ENCODE measurements at places on chromosomes 1 and 21.

DNA sequence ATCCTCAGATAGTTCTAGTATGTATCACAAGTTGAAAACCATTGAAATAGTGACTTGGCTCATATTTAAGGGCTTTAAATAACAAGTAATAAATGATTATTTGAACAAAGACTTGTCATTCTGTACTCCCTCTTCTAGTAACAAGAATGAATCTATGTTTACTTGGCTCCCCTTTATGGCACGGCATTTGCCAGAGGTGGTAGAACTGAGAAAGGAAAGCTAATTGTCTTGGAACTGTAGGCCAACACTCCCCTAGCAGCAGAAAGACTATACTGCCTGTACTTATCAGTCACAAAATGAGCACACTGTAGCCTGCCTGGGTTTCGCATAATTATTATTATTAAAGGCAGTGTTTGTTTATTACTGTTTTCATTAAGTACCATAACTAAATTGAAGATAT is 29.6 kb upstream of the SMYD2 start:
- no peak for DNase-seq

- no peak for DNase-seq
These were observed 11.8 kb downstream of the IER5 start for GRCh38 chr1:181100015-181100905.

- DNase-seq, result no peak
These were observed 22.6 kb downstream of the DMBX1 start for GRCh38 chr1:46512135-46512791.

GRCh38 chr1:14958249-14959058 is 195.1 kb upstream of the TMEM51 start:
- DNase-seq, result no peak

DNA sequence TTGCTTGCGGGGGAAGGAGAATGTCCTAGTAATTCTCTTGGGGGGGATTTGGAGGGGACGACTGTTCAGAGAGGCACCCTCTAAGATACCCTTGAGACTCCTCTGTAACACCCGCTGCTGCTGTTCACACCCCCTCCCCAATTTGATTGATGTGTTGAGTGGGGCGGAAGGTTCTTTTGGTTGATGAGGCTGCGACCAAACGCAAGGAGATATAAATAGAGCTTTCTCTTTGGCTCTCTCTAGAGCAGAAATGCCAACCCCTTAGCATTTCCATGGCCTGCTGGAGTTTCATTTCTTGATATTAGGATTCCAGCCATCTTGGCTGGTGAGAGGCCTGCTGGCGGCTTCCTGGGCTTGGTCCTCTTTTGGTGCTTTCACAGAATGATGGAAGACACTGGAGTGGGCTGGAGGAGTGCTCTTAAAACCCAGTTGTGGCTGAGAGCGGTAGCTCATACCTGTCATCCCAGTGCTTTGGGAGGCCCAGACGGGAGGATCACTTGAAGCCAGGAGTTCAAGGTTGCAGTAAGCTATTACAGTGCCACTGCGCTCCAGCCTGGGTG is 2.0 kb downstream of the PIK3CD start:
- no peak for DNase-seq

DNA sequence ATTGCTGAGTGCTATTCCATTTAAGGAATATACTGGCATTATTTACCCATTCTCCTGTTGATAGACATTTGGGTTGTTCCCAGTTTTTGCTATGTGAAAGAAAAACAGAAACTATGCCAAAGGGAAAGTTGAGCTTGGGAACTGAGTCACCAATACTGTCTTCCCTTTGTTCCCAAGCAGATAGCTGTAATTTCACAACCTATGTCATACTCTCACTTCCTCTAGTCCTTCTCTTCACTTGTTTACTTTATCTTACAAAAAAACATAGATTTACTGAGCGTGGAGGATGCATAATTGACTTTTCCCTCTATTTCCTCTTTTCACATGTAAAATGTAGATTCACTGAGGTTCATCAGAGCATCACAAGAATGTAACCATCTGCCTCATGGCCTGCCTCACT is 32.4 kb upstream of the PGBD5 start:
- DNase-seq, result no peak

DNA sequence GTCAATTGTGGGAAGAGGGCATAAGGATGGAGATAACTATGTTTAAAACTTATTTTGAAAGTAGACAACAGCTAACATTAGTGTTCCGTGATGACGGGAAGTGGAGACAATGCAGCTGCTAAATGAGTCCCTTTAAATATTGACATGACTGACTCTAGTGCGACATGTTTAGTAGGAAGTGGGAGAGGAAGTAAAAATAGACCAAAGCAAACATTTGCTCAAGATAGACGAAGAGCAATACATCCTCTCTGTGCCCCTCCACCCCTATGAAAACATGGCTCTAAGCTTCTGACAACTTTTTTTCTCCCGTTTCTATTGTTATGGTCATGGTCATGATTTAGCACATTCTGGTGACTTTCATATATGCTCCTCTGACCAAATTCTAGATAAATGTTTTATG is 60.0 kb upstream of the HMCN1 start:
- DNase-seq, result no peak

DNA sequence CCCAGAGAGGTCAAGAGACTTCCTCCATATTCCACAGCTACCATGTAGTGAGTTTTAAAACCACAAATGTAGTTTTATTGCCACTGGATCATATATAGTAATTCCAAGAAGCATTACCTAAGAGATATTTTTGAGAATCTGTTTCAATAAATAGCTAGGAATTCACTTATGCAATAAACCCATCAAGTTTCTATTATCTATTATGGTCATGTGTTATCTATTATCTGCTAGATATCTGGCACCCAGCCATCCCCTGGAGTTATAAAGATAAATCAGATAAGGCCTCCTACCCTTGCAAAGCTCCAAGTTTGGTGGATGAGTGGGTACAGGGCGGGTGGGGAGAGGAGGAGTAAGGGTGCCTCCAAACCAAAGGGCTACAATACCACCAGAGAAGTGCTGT is 10.3 kb upstream of the VWA5B1 start:
- no peak for DNase-seq

- DNase-seq, result no peak
These were observed 45.7 kb downstream of the LRRC7 start for GRCh38 chr1:69613414-69613813.

DNA sequence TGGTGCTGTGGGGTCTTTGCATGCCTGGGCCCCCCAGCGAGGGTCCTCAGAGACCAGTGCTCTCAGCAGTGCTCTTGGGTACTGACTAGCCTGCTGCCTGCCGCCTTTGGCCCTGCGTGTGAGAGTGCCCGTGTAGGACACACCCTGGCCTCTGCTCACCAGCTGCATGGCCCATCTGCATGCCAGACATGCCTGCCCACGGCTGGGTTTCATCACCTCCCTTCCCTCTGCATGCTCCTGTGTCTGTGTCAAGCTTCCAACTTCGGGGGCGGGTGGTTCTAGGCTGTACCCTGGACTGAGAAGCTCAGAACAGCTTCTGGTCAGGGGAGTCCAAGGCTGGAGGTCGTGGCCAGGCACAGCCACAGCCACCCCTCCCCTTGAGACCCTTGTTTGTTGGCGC is 56.9 kb downstream of the PTPRF start:
- DNase-seq, result no peak

DNA sequence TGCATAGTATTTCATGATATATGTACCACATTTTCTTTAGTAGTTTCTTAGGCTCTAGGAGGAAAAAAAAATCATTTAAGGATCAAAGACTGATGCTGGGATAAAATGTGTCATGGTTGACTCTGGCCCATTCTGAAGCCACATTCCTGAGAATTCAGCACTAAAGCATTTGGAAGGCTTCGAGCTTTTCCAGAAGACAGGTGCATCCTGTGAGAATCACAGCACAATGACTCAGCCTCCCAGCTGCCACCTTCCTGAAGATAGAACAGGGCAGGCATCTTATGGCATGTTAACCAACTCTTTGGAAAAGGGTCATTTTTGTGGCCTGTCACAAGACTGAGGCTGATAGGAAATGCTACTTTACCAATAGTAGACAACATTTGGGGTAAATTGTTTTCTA is 359.9 kb downstream of the PCP4 start:
- no peak for DNase-seq

GRCh38 chr1:70907563-70908310 is 139.9 kb downstream of the PTGER3 start:
- DNase-seq, result no peak

DNA sequence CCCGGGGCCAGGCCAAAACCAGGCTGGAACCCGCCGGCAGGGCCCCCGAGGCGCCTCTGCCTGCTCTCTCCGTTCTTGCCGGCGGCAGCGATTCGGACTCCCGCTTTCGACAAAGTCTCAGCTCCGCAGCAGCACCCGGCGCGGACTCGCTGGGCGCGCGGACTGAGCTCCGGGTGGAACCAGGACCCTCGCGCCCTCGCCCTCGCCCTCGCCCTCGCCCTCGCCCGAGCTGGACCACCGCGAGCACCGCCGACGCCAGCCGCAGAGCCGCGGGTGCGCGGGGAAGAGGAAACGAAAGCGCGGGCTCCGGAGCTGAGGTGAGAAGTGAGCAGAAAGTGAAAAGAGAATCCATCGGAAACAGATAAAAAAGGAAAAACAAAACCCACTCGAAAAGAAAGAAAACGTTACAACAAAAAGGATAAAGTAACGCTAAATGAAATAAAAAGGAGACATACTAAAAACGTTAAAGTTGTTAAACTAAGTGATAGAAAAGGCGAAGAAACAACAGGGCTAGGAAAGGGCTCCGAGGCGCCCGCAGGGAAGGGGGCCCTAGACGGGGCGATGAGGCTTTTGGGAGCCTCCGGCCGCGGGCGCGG is 64.9 kb downstream of the MEF2D start:
- DNase-seq, result no peak

DNA sequence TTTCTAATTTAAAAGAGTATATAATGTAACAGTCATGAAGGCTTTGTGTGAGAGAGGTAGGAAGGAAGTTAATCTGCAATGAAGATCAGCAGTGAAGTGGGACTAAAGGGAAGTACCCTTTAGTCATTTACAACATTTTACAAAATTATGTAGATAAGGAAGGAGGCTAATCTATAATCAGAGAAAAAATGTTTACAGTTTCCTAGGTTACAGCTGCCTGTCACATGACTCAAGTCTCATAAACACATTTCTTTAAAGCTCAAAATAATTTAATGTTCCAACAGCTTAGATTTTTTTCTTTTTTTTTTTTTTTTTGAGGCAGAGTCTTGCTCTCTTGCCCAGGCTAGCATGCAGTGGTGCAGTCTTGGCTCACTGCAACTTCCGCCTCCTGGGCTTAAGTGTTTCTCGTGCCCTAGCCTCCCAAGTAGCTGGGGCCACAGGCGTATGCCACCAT is 26.2 kb upstream of the CAP1 start:
- DNase-seq, result no peak

- DNase-seq, result no peak
These were observed 1.8 kb upstream of the SLC50A1 start for GRCh38 chr1:155133799-155134281.

DNA sequence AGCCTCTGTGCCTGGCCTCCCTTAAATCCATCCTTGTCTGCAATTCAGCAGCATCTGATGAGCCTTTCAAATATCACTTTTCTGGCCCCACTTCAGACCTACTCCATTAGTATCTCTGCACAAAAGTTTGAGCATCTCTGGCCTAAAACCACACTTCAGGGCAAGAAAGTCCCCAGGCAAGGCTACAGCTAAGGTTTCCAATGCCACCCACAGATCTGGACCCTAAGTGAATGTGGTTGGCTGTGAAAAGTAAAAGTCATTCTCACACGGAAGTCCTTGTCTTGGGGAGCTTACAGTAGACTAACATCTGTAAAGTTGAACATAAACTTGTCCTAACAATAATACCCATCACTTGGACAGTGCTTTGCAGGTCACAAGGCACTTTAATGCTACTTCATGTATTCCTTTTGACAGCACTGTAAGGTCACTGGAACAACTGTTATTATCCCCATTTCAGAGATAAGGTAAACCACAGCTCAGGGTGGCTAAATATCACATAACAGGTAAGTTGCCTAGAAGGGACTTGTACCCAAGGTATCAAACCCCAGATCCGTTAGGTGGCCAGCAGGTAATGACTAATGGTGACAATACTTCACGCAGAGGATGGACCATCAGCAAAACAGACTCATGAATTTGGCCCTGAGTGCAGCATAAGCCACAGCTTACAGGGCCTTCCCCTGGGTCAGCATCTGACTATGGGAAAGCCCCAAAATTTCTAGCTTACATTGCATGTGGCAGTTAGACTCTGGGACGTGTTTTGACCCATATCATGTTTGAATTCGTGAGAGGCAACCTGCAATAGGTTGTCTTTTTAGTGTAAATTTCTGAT is 356.0 kb downstream of the HHAT start:
- no peak for DNase-seq

GRCh38 chr1:2108213-2108876 is 58.1 kb downstream of the PRKCZ start:
- DNase-seq, result peak; percentile 68

GRCh38 chr1:31753707-31754349 is 10.3 kb downstream of the ADGRB2 start:
- DNase-seq, result peak; percentile 72

DNA sequence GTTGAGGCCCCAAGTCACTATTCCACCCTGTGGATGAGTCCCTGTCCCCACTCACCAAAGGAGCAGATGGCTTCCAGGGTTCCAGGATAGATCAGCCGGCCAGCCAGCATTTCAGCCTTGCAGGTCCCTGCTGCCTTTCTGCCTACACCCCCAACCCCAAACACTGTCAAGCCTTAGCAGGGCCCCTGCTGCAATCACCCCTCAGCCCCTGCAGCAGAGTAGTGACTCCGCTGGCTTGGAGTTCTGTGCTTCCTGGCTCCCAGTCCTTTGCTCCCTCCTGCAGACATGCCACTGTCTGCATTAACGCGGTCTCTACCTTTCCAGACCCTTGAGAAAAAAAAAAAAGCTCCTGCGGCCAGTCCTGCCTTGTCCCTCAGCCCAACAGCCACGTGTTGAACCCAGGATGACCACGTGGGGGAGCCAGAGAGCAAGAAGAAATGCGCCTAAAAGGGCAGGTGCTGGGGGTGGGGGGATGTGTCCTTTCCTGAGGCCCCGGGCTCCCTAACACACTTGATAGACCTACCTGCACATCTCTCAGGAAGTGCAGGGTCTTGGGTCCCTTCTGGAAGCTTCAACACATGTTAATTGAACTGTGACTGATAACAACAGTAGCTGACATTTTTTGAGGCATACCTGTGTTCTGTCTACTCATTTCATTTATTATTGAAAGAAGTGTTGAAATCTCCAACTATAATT is 37.4 kb downstream of the RASSF5 start:
- peak; percentile 92 for DNase-seq

GRCh38 chr21:36563341-36563926 is 83.5 kb upstream of the CLDN14 start:
- DNase-seq, result no peak

DNA sequence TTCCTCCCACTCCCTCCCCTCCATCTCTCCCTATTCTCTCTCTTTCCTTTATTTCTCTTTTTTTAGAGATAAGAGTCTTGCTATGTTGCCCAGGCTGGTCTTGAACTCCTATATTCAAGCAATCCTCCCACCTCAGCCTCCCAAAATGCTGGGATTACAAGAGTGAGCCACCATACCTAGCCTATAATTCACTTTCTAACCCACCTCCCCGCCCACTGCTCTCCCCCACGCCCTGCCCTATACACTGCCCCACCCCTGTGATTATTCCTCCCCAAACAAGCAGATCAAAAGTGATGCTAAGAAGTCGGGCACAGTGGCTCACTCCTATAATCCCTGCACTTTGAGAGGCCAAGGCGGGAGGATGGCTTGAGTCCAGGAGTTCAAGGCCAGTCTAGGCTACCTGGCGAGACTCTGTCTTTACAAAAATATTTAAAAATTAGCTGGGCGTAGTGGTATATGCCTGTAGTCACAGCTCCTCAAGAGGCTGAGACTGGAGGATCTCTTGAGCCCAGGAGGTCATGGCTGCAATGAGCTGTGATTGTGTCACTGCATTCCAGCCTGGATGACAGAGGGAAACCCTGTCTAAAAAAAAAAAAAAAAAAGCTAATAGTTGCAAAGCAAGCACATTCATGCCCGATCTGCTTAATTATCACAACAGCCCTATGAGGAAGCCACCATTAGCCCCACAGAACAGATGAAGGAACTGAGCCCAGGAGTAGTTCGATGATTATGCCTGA is 12.8 kb upstream of the E2F2 start:
- no peak for DNase-seq

Measured in D341Med (cell line).